ENCODE measurements at places on chromosomes 3 and 15.

DNA sequence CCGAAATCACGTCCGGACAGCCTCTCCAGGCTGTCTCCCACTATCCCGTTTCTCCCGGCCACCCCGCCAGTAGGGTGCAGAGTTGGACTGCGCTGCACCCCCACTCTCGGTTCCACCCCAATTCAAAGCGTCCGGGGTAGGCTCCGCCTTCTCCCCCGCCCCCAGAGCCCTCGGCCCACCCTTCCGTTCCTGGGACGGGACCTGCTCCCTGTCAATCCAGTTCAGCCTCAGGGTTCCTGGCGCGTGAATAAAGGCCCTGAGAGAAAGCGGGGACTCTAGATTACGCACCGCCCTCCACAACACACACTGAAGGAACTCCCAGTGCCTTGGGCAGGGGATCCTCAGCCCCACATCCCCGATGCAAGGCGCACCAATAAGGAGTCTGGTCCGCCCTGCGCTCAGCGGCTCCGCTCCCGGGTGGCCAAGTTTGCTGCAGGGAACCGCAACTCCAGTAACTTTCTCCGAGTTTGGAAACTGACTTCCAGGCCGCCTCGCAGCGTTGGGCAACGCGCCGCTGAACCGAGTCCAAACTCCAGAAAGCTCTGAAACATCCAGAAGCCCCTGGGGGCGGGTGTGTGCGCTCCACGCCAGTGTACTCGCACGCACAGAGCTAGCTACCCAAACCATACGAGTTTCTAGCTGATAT, 1.9 kb downstream of the ADAMTS9 start:
- DNase-seq: peak; percentile 22

DNA sequence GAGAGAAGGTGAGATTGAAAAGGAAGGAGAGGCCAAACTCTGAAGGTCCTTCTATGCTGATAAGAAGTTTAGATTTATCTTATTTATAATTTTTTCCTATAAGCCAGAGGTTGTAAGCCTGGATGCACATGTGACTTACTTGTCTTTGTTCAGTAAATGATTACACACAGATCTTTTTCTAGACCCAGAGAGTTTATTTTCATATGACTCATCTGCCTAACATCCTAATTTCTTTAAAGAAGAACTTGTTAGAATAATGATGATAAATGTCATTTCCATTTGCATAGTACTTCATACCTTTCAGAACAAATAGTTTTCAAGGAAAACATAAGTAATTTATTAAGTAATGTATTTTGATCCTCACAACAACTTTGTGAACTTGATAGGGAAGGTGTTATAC, 434.8 kb upstream of the DPH6 start:
- no peak for DNase-seq

DNA sequence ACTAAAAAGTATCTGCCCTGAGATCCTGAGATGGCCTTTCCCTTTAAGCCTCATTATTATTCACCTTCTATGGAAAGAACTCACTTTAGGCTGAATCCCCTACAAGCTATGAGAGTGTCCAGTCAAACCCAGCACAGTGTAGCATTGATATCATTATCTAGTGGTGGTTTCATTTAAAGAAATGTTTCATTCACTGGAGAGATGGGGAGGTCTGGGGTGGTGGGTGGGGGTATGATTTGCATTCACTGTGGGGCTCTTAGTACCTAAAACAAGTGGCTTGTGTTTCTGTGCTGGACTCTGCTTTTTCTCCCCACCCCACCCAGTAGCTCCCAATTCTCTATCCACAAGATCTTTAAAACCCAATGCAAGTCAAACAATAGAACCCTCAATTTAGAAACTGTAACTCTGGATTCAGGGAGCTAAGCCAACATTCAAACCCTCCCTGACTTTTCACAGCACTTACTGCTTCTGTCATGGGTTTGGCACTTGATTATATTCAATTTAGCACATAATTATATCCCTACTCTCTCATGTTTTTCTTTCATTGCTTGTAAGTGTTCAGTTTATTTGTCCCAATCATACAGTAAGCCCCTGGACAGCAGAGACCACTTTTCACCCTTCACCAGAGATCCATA, 310.5 kb upstream of the THBS1 start:
- DNase-seq: no peak

DNA sequence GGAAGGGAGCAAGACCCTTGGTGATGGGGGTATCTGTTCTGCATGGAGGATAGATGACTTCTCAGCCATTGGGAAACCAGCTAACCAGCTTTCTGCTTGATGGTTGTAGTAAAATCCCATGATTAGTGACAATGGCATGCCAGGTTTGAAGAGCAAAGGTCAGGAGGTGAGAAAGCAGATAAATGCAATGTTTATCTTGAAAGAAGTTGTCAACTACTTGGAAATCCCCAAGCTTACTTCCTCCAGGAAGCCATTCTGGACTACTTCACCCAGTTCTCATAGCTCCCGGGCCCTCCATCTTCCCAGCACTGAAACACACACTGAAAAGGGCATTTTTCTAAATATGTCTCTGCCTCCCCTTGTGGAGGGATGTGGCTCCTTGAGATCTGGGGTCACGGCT, 51.3 kb downstream of the SMAD3 start:
- no peak for DNase-seq

- DNase-seq: peak; percentile 35
These were observed 12.6 kb upstream of the ADPGK start for GRCh38 chr15:72796210-72796514.

DNA sequence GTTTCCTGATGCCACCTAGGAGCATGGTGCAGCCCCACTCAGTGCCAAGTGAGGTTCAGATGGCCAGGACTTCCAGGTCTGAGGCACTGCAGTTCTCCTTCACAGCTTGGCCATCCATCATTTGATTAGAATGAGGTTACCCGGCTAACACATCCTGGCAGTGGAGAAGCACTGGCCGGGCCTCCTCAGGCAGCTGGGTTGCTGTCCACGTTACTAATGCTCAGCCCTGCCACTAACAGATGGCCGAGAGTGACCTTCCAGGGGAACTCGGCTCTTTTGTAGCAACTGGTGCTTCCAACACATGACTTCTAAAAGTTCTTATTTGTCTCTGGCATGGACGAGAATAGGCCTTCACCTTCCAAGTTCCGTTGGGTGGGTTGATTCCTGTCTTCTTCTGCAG, 204.6 kb upstream of the CFAP20DC start:
- DNase-seq: no peak

GRCh38 chr15:66169625-66170024, 83.9 kb downstream of the MEGF11 start:
- no peak for DNase-seq

DNA sequence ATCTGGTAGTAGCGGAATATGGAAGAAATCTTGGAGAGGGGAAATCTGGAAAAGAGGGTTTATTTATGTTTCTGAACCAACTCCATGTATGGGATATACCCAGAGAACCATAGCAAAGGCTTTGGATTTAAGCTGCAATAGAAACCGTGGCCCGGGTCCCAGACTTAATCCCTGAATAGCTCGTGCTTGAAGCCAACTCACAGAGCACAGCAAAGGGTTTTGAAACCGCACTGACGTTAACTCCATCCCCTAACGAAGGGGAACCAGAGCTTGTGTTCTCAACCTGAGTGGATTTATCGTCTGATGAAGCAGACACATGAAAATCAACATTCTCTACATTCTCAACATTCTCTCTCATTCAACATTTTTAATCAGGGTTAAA, 154.6 kb downstream of the APBA2 start:
- no peak for DNase-seq

DNA sequence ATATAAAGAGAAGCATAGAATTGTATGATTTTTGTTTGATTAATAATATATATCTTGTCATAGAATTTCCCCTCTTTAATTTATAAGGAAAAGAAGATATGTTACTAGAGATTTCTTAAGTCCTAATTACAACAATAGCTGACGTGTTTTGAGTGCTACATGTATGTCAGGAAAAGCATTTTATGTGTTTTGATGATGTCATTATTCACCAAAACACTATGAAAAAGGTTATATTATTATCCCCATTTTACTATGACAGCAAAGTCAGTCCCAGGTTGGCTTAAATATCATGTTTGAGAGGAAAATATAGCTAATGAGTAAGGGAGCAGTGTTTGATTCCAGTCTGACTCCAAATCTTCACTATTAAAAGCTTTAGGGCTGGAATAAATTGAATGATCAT, 428.4 kb upstream of the GOLIM4 start:
- no peak for DNase-seq

DNA sequence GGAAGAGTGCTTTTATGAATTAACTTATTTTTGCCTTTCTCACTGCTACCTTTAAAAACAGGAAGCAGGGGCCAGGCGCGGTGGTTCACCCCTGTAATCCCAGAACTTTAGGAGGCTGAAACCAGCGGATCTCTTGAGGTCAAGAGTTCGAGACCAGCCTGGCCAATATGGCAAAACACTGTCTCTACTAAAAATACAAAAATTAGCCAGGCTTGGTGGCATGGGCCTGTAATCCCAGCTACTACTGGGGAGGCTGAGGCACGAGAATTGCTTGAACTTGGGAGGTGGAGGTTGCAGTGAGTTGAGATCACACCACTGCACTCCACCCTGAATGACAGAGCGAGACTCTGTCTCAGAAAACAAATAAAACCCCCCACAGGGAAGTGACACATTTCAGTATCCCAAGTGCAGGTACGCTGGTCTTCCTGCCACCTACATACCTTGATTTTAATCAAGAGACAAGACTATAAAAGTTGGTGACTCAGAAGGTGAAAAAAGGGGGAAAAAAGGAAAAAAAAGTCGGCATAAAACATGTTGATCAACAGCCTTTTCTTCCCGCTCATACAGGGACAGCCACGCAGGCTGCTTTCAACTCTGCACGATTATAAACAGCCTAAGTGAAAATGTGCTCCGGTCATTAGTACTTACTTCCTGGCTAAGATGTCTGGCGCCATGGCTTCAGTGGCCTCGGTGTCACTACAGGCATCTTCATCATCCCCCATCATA, 18.8 kb downstream of the PPP1R2 start:
- DNase-seq: no peak

- peak; percentile 88 for DNase-seq
These were observed 61.7 kb downstream of the FNDC3B start for GRCh38 chr3:172101107-172101506.

GRCh38 chr3:13200946-13201345, 127.7 kb upstream of the IQSEC1 start:
- no peak for DNase-seq

DNA sequence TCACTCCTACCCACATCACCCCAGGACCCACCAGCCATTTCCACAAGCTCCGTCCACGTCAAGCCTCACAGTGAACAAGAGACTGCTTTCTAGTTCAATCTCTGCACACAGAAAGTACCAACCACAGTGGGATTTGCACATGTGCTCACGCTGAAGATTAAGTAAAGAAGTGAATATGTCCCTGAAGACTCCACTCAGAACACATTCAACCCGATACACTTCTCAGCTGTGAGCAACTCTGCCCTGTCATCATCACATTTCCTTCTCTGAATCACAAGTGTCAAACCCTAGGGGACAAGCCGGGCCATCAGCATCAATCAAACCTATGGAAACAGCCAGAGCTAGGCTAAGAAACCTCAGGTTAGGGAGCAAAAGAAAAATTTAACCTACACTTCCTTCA, 1.9 kb downstream of the STIMATE start:
- no peak for DNase-seq

- DNase-seq: peak; percentile 69
These were observed 30.5 kb downstream of the OXSM start for GRCh38 chr3:25820366-25820765.

GRCh38 chr3:175601521-175601920, 742.4 kb downstream of the NAALADL2 start:
- no peak for DNase-seq

- DNase-seq: no peak
These were observed 31.7 kb upstream of the TTC14 start for GRCh38 chr3:180570238-180570637.

GRCh38 chr3:142355692-142356091, 92.1 kb downstream of the XRN1 start:
- no peak for DNase-seq

Measured in RPMI8226 (cell line).